Lung microvascular endothelial cell (primary cell): ENCODE measurements at places on chromosomes 7 and 10. TPM values are rescaled to one million over a fixed set of nuclear protein-coding genes. Genes with fewer than 3 reads are reported as not detected.

DNA sequence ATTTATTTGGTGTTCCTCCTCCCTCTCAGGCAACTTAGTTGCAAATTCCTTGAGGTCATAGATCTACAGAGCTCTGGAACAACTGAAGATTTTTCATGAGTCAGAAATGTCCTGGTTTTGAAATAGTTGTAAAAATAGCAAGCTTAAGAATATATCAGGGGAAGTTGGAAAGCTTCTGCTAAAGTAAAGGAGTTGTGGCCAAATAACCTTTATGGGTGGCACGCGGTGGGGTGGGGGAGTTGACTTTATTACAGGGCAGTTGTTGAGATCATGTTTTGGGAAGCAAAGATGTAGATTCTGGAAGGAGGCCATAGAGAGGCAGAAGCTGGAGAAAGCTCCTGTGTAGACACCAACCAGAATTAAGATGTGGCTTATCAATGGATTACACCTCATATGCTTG lies 326.0 kb upstream of the MTPN start:
- no peak for DNase-seq

- DNase-seq = peak; percentile 87
Measured at GRCh38 chr10:94403380-94404213, 1.3 kb downstream of the TBC1D12 start.

DNA sequence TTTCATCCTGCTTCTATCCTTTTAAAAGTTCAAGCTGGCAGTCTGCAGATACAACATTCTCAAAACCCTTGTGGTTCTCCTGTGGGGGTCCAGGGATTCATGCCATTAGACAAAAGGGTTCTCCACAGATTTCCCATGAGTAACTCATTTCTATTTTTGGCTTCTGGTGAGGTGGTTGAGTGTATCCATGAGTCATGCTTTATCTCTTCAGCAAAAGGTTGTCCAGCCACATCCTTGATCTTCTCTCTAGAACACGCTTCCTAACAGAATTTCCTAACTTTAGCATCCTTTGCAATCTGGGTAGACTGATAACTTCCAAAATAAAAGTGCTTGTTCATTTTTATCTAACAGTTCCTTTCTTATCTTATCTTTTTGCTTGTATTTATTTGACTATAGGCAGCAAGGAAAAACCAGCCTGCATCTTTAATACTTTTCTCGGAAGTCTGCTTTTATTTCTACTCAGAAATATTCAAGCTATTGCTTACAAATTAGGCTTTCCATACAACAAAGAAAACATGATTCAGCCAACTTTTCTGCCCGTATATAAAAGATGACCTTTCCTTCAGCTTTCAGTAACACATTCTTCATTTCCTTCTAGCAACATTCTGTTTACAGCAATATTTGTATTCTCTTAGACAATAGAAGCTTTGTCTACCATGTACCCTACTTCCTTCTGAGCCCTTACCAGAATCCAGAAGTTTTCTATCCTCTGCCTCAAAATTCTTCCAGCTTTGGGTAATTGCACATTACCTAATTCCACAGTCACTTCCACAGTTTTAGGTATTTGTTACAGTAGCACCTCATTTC lies 79.3 kb upstream of the IL6 start:
- DNase-seq = peak; percentile 86

DNA sequence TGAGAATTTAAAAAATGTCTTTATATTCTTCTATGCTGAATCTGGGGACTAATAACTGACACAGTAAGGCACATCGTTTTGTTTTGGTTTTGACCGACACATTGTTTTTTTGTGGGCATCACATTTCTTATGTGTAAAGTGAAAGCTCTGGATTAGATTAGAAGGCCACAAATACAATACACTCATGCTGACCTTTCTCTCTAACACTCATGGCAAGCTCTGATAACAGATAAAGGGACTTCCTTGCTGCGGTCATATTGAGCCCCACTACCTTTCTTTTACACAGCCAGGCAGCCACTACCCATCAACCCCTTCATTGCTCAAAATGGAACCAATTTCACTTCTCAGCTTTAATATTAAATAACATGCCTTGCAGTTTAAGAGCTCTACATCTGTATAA lies 26.0 kb downstream of the PPP1R3A start:
- DNase-seq = peak; percentile 70

DNA sequence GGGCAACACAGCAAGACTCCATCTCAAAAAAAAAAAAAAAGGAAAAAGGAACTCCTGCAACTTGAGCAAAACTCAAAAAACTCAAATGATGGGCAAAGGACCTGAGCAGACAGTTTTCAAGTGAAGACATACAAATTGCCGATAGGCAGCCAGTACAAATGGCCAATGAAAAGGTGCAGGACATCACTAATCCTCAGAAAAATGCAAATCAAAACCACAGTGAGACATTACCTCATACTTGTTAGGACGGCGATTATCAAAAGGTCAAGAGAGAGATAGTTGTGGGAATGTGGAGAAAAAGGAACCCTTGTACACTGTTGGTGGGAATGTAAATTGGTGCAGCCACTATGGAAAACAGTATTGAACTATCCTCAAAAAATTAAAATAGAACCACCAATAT lies 16.8 kb downstream of the SVOPL start:
- no peak for DNase-seq

- DNase-seq = no peak
Measured at GRCh38 chr7:41431671-41432070, 271.2 kb downstream of the INHBA start.

DNA sequence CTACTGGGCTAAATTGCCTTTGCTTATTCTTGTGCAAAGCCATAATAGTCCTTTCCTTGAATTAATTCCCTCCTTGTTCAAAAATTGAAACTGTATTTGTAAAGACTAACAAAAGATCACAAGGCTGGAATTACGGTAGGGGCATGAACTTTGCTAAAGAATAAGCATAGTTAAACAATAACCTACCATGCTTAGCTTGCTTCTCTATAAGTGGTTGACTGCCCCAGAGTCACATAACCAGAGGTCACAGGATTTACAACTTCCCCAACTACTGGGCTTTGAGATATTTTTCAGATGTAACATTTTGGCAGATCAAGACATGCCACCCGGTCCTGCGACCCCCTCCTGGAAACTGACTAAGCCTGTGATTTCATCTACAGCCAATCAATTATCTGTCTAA lies 181.4 kb downstream of the GPAM start:
- no peak for DNase-seq

DNA sequence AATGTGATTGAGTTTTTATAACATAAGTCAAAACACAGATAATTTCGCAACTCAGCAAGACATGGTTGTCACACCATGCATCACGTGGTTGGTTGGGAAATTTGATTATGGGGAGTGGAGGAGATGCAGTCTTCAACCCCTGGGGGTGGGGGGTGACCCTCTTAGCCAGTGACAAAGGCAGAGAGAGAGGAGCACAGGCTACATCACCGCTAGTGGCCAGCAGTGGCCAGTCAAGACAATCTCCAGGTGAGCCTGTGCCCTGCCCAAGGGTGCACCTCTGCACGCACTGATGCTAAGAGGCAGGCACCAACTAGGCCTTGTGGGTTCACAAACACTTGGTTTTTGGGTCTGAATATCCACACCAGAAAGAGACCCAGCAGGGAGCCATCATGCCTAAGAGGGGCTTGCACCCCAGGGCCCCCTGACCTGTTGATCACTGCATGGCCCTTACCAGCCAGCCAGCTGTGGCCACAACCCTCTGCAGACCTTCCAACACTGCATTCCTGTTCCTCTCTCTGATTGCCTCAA lies 244.4 kb downstream of the FANK1 start:
- no peak for DNase-seq

- no peak for DNase-seq
Measured at GRCh38 chr10:112250555-112250954, 32.6 kb upstream of the TECTB start.

DNA sequence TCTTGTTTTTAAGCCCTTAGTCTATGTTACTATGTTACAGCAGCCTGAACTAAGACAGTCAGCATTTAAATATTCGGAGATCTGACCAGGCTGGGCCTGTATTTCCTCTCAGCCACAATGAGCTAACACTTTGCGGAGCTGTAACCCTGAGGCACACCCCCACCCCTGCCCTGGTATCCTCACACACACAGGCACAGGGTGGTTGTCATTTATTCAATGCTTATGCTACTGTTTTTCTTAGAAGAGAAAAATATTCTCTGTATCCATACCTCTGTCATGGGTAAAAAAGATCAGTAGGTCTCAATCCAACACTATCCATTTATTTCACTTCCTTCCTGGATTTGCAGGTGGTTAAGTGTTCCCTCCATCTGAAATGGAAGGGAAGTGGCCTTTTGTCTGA lies 80.3 kb upstream of the TRIL start:
- peak; percentile 87 for DNase-seq

DNA sequence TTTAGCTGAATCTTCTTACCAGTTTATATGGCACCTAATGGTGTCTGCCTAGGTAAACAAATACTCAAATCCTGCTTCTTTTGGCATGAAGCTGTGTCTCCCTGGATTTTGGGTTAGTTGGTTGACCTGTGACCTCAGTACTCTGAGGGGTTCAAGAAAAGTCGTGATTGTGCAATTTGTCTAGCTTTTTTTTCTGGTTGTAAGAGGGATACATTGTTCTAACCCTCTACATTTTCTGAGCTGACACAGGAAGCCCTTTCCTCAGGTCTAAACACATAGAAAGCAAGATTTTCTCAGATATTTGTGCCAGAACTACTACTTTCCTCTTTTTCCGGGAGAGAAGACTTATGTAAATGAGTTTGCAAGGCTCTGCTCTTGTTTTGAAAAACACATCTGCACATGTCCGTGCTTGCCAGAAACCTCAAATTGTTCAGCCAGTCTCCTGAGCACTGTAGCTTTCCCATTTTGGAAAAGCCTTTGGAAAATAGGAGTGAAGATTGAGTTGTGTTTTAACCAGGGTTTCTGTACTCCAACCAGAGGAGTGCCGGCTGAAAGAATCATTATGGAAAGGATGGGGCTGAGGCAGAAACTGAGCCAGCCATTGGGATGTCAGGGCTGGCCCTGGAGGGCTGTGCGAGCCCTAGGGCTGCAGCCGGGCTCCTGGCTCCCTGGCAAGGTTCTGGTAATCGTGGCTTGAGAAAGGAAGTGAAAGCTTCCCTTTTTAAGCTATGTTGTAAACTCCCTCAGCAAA lies 31.3 kb upstream of the CXCL12 start:
- no peak for DNase-seq

- no peak for DNase-seq
Measured at GRCh38 chr7:134739362-134739761, 40.1 kb upstream of the CALD1 start.

DNA sequence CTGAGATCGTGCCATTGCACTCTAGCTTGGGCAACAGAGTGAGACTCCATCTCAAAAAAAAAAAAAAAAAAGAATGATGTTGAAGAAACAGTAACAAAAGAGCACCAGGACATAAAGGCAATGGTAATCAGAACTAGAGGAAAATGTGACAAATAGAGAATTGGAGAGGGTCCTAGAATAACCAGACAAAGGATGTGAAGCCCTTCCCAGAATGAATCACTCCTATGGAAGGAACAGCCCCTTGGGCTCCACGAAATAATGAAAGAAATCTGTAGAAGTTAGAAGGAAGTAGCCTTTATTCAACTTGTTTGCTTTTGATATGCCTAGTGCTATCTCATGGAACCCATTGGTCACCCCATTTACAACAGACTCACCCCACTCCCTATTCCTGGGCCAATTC lies 169.2 kb downstream of the SUGCT start:
- DNase-seq = peak; percentile 55

GRCh38 chr7:42070068-42070467 lies 166.9 kb downstream of the GLI3 start:
- no peak for DNase-seq

SPDYE2B gene
- not detected in 2 replicates for total RNA-seq

ITGA8 gene
- 0.79 and 1.5 TPM in 2 replicates for total RNA-seq

GTPBP10 gene
- total RNA-seq = 4.2 and 5.7 TPM in 2 replicates

FAM25C gene
- not detected in 2 replicates for total RNA-seq

CEP55 gene
- total RNA-seq = 6.2 and 18.7 TPM in 2 replicates

CPN1 gene
- not detected in 2 replicates for total RNA-seq

CLCN1 gene
- not detected in 2 replicates for total RNA-seq

RNF32 gene
- total RNA-seq = 0.20 and 0.44 TPM in 2 replicates

DCLRE1A gene
- total RNA-seq = 4.8 and 6.0 TPM in 2 replicates
